ENCODE measurements at places on chromosomes 3 and 15. TPM values are rescaled to one million over a fixed set of nuclear protein-coding genes. Genes with fewer than 3 reads are reported as not detected.

DNA sequence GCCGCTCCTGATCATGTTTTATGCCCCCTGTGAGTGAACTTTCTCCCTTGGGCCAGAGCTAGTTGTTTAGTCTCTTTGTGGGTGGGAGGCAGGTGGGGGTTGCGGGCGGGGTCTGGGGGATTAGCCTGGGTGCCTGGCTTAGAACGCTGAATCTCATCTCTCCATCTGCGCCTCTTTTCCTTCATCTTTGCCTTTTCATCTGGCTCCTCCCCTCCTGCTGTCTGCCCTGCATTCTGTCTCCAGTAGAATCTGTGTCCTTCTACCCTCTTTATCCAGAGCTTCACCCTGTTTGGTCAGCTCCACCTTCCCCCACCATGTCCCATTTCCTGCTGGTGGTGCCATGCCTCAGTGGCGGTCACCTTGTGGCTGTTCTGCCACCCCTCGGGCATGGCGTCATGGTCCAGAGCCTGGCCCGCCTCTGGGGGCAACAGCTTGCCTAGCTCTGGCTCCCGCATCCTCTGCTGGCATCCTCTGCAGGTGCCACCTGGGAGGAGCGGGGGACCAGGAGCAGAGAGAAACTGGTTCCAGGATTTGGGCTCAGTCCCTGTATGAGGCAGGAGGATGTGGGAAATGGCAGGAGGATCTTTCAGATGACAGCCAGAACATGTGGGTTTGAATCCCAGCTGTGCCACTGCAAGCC is 44.3 kb downstream of the PDIA5 start:
- H3K4me1 ChIP-seq, result no peaks in the 10 kb centered on the region
- H3K27ac ChIP-seq, result no peak overlapping the region
- H3K36me3 ChIP-seq, result peaks cover 91% of the 10 kb centered on the region
- no peaks in the 10 kb centered on the region for H3K27me3 ChIP-seq

- H3K36me3 ChIP-seq, result no peaks in the 10 kb centered on the region
- peaks cover 10% of the 10 kb centered on the region for H3K4me1 ChIP-seq
- DNase-seq, result no peak
- H3K4me3 ChIP-seq, result no peak overlapping the region
- peaks cover 4% of the 10 kb centered on the region for H3K27me3 ChIP-seq
Observed at GRCh38 chr3:4753073-4753691, 226.1 kb upstream of the BHLHE40 start.

- no peaks in the 10 kb centered on the region for H3K4me1 ChIP-seq
- peaks cover 15% of the 10 kb centered on the region for H3K27me3 ChIP-seq
- H3K4me3 ChIP-seq, result no peak overlapping the region
- H3K36me3 ChIP-seq, result no peaks in the 10 kb centered on the region
- DNase-seq, result no peak
Observed at GRCh38 chr3:167908746-167909503, 173.4 kb downstream of the SERPINI1 start.

GRCh38 chr3:185837414-185837813 is 12.6 kb upstream of the IGF2BP2 start:
- no peak overlapping the region for H3K4me3 ChIP-seq
- H3K27me3 ChIP-seq, result no peaks in the 10 kb centered on the region
- DNase-seq, result no peak
- H3K27ac ChIP-seq, result no peak overlapping the region
- no peaks in the 10 kb centered on the region for H3K36me3 ChIP-seq
- H3K4me1 ChIP-seq, result no peaks in the 10 kb centered on the region

- no peaks in the 10 kb centered on the region for H3K27me3 ChIP-seq
- H3K36me3 ChIP-seq, result no peaks in the 10 kb centered on the region
- H3K4me1 ChIP-seq, result no peaks in the 10 kb centered on the region
- H3K27ac ChIP-seq, result no peak overlapping the region
Observed at GRCh38 chr3:18126772-18127171, 298.4 kb downstream of the SATB1 start.

- no peak for DNase-seq
- peaks cover 2% of the 10 kb centered on the region for H3K4me1 ChIP-seq
- H3K4me3 ChIP-seq, result no peak overlapping the region
- no peaks in the 10 kb centered on the region for H3K36me3 ChIP-seq
Observed at GRCh38 chr3:40118091-40118490, 191.4 kb upstream of the EIF1B start.

DNA sequence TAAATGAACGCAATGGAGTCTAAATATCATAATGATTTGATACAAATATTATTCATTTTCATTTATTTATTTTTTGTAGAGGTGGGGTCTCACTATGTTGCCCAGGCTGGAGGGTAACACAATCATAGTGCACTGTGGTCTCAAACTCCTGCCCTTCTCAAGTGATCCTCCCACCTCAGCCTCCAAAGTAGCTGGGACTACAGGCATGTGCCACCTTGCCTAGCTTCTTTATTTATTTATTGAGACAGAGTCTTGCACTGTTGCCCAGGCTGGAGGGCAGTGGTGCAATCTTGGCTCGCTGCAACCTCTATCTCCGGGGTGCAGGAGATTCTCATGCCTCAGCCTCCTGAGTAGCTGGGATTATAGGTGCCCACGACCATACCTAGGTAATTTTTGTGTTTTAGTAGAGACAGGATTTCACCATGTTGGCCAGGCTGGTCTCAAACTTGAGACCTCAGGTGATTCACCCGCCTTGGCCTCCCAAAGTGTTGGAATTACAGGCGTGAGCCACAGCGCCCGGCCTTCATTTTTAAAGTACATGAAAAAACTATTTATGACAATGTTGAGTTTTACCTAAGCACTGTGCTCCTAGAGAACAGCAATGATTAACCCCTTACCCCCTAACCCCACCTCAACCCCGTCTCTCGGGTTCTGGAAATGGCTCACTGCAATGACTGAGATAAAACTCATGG is 4.0 kb upstream of the AEN start:
- H3K4me3 ChIP-seq, result no peak overlapping the region
- peak; percentile 28 for DNase-seq
- no peak overlapping the region for H3K27ac ChIP-seq

GRCh38 chr3:188954590-188955208 is 217.1 kb upstream of the TPRG1 start:
- H3K27me3 ChIP-seq, result no peaks in the 10 kb centered on the region
- H3K4me3 ChIP-seq, result no peak overlapping the region
- no peaks in the 10 kb centered on the region for H3K4me1 ChIP-seq
- H3K27ac ChIP-seq, result no peak overlapping the region
- peak; percentile 94 for DNase-seq
- H3K36me3 ChIP-seq, result no peaks in the 10 kb centered on the region

GRCh38 chr3:12121466-12121865 is 37.2 kb downstream of the TIMP4 start:
- H3K4me1 ChIP-seq, result no peaks in the 10 kb centered on the region
- H3K36me3 ChIP-seq, result no peaks in the 10 kb centered on the region
- no peak for DNase-seq
- H3K4me3 ChIP-seq, result no peak overlapping the region
- H3K27ac ChIP-seq, result no peak overlapping the region

DNA sequence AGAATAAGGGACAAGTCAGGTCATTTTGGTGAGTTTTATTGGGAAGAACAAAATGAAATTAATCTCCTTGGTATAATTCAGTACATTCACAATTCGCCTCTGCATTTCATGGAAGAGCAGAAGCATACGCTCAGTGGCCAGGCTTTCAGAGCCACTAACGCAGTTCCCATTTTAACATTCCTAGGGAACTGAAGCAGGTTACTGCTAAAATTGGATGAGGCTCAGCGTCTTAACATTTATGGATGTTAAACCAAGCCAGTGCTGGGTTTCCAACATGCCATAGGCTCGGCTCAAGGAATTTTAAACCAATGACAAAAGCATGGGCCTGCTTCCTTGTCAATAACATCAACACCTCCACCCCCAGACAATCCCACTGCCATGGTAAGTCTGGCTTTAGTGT is 172.7 kb upstream of the PRICKLE2 start:
- H3K4me1 ChIP-seq, result peaks cover 9% of the 10 kb centered on the region
- H3K36me3 ChIP-seq, result no peaks in the 10 kb centered on the region
- H3K4me3 ChIP-seq, result no peak overlapping the region
- DNase-seq, result peak; percentile 59
- no peaks in the 10 kb centered on the region for H3K27me3 ChIP-seq

DNA sequence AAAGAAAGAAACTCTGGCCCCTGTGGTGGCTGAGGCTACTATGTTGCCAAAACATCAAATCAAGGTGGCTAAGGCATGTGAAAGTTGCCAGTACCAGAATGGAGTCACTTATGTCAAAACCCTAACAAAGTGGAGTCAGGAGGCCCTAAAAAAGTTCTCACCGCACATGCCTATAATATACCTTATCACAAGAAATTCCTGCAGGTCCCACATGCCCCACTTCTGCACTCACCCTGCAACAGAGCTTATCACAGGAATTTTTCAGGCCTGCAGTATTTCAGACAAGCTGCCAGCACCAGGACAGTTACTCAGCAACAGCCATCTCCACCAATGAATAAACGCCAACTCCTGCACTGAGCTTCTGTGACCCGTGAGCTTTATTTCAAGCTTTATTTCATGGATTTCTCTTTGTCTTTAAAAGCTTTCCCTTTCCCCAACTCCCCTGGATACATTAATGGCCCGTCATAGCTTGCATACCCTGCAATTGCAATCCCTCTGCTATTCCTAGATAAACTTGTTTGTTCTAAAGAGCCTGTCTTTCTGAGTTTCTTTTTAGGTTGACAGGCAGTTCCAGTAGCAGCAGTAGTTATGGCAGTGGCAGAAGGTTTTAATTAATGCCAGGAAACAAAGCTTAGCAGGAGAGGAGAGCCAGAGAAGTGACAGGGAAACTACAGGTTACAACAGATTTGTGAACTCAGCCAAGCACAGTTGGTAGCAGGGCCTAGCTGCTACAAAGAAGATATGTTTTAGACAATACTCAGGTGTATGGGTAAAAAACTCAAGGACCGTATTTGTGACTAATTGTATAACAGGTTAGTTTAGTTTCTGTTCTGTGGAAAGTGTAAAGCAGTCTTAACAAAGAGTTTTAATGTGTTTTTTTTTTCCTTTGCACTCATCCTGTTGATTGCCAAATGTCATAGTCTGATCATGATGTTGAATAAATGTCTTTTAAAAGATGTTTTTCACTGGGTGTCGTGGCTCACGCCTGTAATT is 15.9 kb upstream of the TMEM42 start:
- H3K4me3 ChIP-seq, result no peak overlapping the region
- H3K27ac ChIP-seq, result no peak overlapping the region
- no peaks in the 10 kb centered on the region for H3K27me3 ChIP-seq
- H3K4me1 ChIP-seq, result no peaks in the 10 kb centered on the region

DNA sequence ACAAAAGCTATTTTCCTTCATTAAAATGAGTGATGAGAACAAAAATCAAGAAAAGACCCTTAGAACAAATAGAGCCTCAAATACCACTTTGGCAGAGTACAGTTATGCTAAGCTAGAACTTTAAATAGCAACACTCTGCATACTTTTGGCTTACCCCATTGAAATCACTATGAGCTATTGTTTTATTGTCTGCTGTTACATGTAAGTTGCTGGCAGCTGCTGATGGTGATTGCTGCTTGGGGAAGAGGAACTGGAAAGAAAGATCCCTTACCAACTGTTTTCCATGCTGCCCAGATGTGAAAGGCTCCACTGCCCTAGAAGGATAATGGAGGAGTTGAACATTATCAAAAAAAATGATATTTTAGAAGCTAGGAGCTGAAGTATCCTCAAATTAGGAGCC is 135.4 kb downstream of the SYNPR start:
- H3K27ac ChIP-seq, result no peak overlapping the region
- no peaks in the 10 kb centered on the region for H3K27me3 ChIP-seq
- H3K4me1 ChIP-seq, result no peaks in the 10 kb centered on the region
- H3K4me3 ChIP-seq, result no peak overlapping the region
- DNase-seq, result no peak
- H3K36me3 ChIP-seq, result no peaks in the 10 kb centered on the region

DNA sequence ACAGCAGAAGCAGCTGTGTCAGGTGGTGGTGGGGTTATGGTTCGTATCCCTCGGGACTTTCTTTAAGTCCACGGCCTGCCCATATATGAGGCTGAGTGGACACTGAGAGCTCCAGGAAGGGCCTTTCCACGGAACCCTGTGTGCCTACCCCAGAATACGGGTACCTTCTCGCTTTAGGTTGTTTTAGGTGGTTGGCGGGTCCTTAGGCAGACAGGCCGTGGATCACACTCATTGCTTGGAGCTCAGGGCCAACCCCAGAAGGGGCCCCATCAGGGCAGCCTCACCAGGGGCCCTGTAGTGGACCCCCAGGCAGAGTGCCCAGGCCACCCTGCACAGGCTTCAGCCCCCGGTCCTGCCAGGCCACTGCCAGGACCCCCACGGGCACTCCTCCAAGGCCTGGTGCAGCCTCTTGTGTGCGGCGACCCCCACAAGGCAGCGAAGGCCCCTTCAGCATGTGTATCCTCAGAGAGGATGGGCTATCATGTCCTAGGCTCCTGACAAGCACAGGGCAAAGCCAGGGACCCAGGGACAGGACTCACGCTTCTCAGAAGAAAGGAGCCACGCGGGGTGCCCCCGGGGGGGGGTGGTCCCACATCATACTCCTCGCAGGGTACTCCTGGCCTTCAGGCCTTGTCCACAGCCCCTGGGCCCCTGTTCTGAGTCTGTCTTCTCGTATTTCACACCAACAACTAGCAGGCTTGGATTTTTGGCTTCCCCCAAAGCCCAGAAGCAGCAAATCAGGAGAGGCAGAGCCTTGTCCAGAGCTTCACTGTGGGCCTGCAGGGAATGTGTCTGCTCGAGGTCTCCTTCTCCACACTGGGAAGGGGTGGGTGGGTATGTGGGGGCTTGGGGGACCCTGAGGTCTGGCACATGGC is 93.4 kb downstream of the LRRK1 start:
- H3K4me1 ChIP-seq, result peaks cover 3% of the 10 kb centered on the region
- H3K27ac ChIP-seq, result no peak overlapping the region
- H3K27me3 ChIP-seq, result peaks cover 3% of the 10 kb centered on the region
- no peak overlapping the region for H3K4me3 ChIP-seq

- H3K4me3 ChIP-seq, result no peak overlapping the region
- H3K4me1 ChIP-seq, result peaks cover 14% of the 10 kb centered on the region
- H3K27me3 ChIP-seq, result no peaks in the 10 kb centered on the region
- H3K27ac ChIP-seq, result no peak overlapping the region
- peaks cover 12% of the 10 kb centered on the region for H3K36me3 ChIP-seq
Observed at GRCh38 chr15:99125061-99125891, 20.4 kb downstream of the SYNM start.

Gene RFTN1
- total RNA-seq, result 1.1 TPM

Gene UMPS
- 50.4 TPM for total RNA-seq

Gene TGM4
- total RNA-seq, result not detected

Gene TAGLN3
- total RNA-seq, result 3.0 TPM

Gene ZNF662
- total RNA-seq, result not detected

Gene USP13
- 24.7 TPM for total RNA-seq

Gene RARRES1
- 0.58 TPM for total RNA-seq

All from endodermal cell (in vitro differentiated cells).